Activated CD4-positive, alpha-beta T cell treated with anti-CD3 and anti-CD28 coated beads, Interleukin-2, amount 50 U/mL, for 1 hour (primary cell): ENCODE measurements at places on chromosomes 16 and 17.
A peak's percentile ranks its signal among the peaks of the same experiment; 100 is the strongest.

DNA sequence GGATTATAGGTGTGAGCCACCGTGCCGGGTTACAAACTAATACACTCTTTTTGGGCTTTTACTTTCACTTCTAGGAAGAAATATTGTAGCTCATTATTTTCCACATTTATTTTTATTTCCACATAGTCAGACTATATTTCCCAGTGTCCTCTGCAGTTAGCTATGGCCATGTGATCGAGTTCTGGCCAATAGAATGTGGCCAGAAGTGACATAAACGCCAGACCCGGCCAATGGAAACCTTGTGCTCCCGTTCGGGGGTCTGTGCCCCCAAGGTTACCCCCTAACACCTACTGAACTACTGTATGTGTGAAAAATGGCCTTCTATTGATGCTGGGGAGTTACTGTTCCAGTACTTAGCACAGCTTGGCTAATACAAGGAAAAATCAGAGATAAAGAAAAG, 13.2 kb upstream of the RPTOR start:
- no peak for DNase-seq

GRCh38 chr16:2595393-2596205, 57.8 kb downstream of the PDPK1 start:
- no peak for DNase-seq

DNA sequence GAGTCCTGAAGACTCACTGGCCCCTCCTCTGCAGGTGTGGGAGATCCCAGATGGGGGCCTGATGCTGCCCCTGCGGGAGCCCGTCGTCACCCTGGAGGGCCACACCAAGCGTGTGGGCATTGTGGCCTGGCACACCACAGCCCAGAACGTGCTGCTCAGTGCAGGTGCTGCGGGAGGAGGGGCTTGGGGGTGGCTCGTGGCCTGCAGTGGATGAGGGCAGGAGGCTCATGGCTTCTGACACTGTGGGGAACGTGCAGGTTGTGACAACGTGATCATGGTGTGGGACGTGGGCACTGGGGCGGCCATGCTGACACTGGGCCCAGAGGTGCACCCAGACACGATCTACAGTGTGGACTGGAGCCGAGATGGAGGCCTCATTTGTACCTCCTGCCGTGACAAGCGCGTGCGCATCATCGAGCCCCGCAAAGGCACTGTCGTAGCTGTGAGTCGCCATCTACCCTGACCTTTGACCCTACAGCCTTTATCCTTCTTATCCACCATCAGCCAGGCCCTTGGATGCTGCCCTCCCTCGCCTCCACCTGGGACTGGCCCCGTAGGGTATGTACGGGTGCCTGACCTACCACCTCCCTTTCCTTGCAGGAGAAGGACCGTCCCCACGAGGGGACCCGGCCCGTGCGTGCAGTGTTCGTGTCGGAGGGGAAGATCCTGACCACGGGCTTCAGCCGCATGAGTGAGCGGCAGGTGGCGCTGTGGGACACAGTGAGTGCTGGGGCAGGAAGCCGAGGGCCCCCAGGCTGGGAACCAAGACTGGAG, 3.6 kb downstream of the CORO1A start:
- peak; percentile 91 for DNase-seq

GRCh38 chr17:19284005-19284959, 47.1 kb downstream of the EPN2 start:
- DNase-seq = no peak

DNA sequence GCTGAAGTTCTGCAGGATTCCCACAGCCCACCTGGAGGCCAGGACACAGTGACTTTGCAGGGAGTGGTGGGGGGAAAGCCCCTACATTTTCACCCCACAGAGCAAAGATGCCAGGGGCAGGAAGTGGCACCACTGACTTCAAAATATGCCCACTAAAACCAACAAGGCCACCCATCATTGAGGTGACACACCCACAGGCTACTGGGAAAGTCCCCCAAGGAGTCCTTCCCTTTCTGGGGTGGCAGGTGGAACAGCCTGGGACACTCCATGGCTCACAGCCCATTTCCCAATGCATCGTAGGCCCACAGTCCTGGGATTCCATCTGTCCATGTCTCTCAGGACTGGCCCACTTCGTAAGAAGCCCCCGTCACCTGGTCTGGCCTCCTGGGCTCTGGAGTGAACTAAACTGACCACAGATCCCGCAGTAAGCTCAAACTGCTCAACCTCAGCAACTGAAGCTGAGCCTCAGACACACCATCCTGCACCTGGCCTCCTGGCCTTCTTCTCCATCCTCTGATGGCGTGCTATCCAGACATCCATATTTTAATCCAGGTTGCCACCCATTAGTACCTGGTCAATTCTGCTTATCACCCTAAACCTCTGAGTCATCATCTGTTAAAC, 7.5 kb upstream of the CCL1 start:
- DNase-seq = no peak

DNA sequence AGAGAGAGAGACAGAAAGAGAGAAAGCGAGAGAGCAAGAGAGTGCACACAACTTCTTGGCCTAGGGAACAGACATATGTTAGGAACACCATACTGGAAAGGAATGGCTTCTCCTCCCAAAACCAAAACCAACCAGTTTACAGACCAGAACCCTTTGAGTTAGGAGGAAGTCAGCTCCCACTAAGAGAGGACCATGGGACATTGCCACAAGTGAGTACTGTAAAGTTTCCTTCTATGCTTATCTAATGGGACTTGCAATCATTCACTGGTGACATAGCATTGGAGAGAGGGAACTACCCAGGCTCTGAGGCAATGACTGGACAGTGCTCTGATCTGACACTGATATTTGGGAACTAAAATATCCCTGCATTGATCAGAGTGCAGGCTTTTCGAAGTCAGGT, 32.4 kb downstream of the TBC1D3B start:
- DNase-seq = no peak

- DNase-seq = no peak
Observed at GRCh38 chr16:65099607-65100006, 22.3 kb downstream of the CDH11 start.

GRCh38 chr17:81926451-81927151, 934 bp downstream of the MAFG start:
- peak; percentile 45 for DNase-seq

DNA sequence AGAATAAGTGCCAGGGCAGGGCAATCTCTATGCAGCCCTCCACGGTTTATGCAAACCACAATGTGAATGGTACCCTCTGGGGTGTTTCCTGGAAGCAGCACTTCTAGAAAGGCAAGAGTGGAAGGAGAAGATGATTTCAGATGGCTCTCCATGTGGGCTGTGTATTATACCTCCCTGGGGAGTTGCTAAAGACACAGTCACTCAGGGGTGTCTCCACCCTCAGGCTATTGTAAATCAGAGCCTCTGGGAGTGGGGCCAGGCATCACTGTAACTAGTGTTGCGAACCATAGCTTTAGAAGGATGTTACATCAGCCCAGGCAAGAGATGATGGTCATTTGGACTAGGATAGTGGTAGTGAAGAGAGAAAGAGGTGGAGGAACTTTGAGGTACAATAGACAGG, 83.3 kb upstream of the ZKSCAN2 start:
- DNase-seq = no peak

DNA sequence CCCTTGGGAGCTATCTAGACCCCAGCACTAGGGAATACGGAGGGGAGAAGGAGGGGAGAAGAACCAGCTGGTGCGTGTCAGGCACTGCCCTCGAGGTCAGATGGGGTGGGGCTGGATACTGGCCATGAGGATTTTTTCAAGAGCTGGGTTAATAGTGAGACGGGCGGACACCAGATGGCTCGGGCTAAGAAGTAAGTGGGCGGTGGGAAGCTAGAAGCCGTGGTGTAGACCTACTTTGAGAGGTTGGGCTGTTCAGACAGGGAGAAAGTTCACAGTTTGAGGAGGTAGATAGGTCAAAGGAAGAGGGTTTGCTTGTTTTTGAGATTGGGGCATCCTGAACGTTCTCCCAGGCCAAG, 303.8 kb downstream of the SEC14L1 start:
- DNase-seq = no peak

GRCh38 chr16:59593194-59593661, 859.1 kb upstream of the GOT2 start:
- DNase-seq = no peak

DNA sequence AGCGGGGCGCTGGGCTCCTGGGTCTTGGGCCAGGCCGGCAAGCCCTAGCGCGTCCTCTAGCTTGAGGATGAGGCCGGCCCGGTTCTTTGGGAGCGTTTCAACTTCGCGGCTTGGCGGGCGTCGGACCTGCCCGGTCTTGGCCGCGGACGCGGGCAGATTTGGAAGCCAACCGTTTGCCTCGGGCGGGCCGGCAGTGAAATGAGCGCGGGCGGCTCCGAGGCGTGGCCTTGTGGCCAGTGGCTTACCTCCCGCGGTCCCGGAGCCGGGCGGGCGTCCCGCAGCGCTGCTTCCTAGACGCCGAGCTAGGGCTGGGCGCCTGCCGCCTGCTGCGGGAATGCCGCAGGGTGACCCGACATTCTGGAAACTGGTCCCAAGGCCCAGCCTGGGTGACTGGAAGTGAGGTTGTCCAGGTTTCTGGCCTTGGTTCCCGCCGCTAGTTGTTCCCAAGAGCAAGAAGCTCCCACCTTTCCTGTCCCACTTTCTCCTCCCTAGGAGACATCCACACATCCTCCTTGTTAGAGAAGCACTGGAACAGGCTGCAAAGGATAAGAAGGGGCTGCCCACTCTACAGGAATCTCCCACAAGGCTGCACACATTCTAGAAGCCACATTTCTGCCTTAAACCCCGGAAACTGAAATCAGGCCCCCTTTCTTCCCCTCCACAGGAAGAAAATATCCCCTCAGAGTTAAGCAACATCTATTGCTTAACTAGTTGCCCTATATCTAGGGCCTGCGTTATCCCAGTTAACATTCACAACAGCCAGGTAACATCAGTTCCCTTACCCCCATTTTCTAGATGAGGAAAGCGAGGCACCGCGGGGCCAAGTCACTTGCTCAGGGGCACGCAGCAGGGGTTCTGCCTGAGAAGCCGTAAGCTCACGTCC, 4.5 kb upstream of the CBX8 start:
- DNase-seq = no peak

DNA sequence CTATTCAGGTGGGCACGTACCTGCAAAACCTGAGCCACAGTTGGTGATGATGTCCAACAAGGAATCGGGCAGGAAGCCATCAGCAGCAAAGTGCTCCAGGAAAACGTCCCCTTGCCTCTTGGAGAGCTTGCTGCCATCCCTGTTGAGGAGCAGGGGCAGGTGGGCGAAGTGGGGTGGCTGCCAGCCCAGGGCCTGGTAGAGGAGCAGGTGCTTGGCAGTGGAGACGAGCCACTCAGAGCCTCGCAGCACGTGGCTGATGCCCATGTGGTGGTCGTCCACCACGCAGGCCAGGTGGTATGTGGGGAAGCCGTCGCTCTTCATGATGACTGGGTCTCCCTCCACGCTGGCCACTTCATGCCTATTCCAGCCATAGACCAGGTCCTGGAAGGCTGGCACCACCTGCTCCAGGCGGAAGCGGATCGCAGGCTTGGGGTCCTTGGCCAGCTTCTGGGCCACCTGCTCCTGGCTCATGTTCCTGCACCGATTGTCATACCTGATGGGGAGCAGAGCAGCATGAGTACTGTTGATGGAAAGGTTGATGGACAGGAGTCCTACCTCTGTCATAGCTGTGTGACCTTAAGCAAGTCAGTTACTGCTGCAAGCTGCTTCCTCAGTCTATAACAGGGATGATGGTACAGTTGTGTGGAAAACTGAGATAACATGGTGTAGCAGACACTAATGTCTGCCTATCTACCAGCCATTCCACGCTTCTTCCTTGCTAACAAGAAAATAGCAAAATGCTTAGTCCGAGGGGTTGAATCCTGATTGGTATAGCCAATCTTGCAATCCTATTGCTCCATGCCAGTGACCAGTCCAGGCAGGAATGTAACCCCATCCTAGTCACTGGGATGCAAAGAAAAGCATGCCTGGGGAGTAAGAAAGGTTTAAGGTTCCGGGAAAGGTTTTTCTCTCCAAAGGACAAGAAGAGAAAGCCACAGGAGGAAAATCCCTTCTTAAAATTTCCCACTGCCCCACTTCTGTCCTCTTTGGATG, 22.0 kb downstream of the EARS2 start:
- DNase-seq = no peak

GRCh38 chr17:1908699-1909309, 79.0 kb downstream of the RPA1 start:
- DNase-seq = peak; percentile 10

DNA sequence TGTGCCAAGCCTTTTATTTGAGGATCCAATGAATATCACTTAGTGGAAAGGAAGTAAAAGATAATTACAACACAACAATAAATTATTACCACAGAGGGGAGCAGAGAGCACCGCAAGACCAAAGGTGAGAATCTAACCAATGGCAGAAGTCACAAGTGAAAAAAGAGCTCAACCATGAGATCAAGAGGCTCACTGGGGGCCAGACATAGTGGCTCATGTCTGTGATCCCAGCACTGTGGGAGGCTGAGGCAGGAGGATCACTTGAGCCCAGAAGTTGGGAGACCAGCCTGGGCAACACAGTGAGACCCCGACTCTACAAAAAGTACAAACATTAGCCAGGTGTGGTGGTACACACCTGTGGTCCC, 17.7 kb downstream of the ANKRD11 start:
- DNase-seq = no peak

DNA sequence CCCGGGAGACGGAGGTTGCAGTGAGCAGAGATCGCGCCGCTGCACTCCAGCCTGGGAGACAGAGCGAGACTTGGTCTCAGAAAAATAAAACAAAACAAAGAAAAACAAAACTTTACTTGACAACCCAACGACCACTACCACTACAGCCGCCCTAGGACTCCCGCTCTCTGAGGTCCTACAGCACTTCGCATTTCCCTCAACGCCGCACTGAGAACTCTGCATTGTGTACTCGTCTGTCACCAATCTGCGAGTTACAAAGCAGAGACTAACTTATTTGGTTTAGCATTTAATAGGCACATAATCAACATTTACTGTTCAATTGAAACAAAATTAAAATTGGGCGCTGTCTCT, 479 bp upstream of the ZNF207 start:
- no peak for DNase-seq

- DNase-seq = no peak
Observed at GRCh38 chr17:64073771-64074703, 53.6 kb upstream of the ICAM2 start.

DNA sequence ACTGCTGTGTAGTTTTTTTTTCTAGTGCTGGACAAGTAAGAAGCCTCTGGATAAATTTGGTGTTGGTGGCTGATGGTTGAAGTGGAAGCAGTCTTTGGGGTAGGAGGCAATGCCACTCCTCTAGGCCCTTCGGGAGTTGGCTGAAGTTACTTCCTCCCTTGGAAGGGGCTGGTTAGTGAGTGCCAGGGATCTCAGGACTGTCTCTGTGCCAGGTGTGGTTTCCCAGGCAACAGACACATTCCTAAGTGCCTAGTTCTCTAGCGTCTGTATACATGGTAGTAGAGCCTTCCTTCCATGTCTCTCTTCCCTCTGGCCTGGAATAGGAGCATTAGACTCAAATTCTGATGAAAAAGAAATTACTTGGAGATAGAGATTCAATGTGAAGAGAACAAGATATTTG, 15.3 kb downstream of the TMEM98 start:
- DNase-seq = no peak

GRCh38 chr16:59121411-59122261, 387.5 kb upstream of the GOT2 start:
- DNase-seq = no peak

DNA sequence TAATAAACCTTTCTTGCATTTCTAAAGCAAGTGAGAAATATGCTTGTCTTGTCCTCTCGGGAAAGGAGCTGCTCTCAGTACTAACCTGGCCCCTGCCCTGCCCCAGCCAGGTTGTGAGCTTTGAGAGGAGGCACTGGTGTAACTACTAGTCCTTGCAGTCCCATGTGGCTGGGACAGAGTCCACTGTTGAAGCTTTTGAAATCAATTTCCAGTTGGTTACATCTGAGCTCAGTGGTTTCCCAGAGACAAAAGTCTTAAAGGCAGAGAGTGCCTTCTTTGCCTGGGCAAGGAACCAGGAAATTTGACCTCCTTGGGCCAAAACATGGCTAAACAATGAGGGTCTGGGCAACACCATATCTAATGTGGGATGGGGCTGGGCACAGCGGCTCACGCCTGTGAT, 48.7 kb downstream of the GSG1L start:
- no peak for DNase-seq
